ENCODE measurements at places on chromosomes 5 and 9. TPM values are rescaled to one million over a fixed set of nuclear protein-coding genes. Genes with fewer than 3 reads are reported as not detected.
A peak's percentile ranks its signal among the peaks of the same experiment; 100 is the strongest.

DNA sequence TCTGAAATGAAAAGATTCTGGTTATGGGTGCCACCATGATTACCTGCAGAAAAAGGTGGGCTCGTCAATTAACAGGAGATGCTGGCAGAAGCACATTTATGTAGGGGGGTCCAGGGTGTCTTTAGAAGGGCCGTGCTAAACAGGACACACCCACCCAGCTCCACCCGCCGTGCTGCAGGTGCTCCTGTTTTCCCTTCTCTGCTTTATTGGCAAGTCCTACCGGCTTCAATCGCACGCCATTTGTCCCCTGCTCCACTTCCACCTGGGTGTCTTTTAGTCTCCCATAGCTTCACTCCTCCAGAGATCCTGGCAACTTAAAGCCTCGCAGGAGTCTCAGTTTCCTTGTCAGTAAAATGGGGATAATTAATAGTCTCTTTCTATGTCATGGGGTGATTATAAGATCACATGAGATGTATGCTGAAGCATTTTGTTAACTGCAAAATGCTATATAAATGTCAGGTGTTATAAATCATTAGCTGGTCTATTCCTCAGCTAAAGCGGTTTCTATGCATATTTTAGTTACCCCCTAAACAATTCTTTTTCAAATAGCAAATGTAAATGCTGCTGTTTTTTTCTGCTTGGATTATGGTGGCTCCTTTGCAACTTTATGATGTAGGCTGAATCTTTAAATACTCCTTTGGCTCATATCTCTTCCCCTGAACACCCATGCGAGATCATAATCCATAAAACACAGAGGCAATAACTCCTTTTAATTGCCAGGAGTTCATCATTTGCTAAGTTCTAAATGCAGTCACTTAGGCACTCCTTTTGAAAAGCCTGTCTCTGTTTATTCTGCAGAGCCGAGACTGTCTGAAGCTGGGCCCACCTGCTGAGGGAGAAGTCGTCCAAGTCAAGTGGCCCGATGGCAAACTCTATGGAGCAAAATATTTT is 406.9 kb downstream of the KDM4C start:
- DNase-seq: peak; percentile 62

DNA sequence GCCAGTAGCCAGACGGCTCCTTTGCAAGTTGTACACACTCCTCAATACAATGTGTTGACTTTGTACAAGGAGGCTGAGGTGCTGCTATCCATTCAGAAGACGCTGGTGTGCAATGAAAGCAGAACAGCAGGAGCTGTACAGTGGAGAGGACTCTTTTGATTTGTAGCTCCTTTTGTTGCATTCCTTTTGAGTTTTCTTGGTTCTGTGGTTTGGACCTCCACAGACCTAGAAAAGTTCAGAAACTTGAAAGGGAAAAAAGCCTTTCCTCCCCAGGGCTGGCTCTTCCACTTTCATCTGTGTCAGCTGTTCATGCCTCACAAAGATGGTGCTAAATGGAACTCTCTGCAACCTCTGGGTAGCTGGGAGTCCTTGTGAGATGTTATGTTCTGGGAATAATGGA is 117.4 kb downstream of the MAT2B start:
- DNase-seq: no peak

FAM200C gene
- total RNA-seq: 2.3 TPM

DNA sequence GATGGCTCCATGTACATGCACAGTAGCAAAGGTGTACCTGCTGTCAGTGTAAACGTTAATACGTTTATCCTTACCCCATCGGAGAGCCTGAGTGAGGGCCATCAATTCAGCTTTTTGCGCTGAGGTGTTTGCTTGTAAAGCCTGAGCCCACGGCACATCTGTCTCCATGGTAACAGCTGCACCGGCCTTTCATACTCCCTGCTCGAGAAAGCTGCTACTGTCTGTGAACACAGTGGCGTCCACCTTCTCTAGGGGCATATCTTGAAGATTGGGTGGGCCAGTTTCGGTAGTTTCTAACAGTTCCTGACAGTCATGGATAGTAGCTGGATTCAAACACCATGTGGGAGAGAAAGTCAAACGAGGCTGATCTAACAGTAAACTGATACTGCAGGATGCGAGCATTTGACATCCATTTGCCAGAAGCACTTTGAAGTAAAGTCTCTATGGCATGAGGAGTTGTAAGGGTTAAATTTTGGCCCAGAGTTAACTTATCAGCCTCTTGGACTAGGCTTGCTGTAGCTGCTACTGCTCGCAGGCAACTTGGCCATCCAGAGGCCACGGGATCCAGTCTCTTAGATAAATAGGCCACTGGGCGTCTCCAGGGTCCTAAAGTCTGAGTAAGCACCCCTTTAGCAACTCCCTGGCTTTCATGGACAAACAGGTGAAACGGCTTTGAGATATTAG is 21.0 kb upstream of the RHOBTB3 start:
- DNase-seq: no peak

SLC6A3 gene
- not detected for total RNA-seq

DNA sequence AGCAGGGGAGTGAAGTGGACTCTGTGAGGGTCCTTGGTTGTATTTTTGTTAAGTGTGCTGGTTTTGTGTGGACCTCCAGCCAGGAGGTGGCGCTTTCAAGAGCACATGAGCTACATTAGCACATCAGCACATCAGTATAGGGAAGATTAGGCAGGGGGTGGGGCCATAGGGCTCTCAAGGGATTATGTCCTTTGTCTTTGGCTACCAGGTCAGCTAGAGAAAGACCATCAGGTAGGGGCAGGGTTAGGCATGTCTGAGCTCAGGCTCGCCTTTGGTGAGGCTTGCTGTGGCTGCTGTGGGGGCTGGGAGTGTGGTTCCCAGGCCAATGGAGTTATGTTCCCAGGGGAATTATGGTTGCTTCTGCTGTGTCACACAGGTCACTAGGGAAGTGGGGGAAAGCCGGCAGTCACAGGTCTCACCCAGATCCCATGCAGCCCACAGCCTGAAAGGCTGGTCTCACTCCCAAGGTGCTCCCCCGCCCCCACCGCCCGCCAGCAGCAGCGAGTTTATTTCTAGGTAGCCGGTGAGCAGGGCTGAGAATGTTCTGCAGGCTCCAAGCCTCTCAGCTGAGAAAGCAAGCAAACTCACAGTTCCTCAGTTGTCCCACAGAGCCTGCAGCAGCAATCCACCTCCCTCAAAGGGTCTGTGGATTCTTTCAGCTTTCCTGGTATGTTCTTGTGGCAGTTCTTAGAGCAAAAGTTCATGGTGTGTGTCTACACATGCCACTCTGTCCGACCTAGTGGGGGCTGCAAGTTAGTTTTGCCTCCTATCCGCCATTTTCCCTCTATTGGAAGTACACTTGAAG is 13.7 kb downstream of the OR1J1 start:
- DNase-seq: no peak

- no peak for DNase-seq
These were observed 150.0 kb upstream of the VCAN start for GRCh38 chr5:83321483-83322055.

- DNase-seq: no peak
These were observed 404.0 kb downstream of the TLE4 start for GRCh38 chr9:79975621-79976256.

PARP8 gene
- total RNA-seq: 5.4 TPM

DNA sequence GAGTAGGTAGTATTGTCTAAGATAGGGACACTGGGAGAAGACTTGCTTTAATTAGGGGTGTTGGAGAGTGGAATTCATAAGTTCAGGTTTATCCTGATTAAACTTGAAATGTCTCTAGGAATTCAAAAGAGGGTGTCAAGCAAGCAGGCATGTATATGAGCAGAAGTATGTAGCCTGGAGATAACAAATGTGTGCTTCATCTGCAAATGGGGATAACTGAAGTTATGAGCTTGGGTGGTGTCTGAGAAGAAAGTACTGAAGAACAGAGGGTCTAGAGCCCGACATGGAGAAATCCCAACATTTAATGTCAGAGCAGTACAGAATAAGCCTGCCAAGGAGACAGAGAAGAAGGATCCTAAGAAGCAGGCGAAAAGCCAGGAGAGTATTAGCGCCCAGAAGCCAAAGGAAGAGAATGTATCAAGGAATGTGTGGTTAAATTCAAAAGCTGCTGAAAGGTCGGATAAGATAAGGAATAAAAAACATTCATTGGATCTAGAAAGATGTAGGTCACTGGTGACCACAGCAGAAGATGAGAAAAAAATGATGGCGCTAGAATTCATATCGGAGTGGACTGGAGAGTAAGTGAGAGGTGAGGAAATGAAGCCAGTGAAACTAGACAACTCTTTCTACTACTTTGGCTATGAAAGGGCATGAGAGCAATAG is 401.5 kb upstream of the PIK3R1 start:
- DNase-seq: no peak

All from colonic mucosa (tissue), 4 donors.